ENCODE measurements at places on chromosomes 7 and 10.

DNA sequence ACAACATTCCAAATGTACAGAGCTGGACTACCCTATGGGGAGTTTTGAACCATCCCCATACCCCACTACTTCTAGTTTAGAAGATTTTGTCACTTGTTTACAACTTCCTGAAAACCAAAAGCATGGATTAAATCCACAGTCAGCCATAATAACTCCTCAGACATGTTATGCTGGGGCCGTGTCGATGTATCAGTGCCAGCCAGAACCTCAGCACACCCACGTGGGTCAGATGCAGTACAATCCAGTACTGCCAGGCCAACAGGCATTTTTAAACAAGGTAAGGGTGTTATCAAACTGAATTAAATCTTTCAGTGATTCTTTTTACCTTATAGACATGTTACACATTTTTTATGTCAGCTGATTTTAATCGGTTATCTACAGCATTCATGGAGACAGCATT, 41.5 kb downstream of the AHR start:
- DNase-seq = no peak

GRCh38 chr10:110353244-110354119, 48.8 kb upstream of the SMNDC1 start:
- peak; percentile 99 for DNase-seq

DNA sequence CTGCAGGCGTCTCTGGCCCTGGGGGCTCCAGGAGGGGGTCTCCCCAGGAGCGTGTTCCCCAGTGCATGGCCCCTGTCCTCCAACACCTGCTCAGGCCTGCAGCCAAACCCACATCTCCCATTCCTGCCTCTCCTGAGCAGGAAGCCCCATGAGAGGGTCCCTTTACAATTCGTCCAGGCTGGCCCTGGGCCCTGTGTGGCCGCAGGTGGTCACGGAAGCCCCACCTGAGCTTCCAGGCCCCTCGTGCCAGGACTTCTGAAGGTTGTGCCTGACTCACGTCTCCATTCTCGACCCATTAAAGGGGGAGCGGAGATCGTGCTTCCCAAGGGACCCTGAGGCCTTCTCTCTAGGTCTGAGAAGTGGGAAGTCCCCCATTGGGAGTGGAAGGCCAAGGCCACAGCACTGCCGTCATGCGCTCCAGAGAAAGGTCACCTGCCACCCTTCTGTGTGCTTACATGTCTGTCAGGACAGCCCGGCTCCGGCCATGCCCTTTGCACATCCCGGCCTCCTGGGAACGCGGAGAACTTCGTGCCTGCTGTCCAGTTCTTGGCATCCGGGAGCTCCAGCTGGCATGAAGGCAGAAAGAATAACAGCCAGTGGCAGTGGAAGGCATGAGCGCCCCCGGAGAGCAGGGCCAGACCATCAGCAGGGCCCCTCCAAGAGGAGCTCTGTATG, 382.3 kb downstream of the DNAJB6 start:
- no peak for DNase-seq

GRCh38 chr7:121480566-121481335, 84.6 kb upstream of the FAM3C start:
- DNase-seq = no peak

- no peak for DNase-seq
These were observed 2.2 kb downstream of the FGFR2 start for GRCh38 chr10:121595806-121596688.

GRCh38 chr10:99534939-99535763, 2.4 kb downstream of the NKX2-3 start:
- DNase-seq = no peak

- peak; percentile 25 for DNase-seq
These were observed 11.4 kb downstream of the C10orf53 start for GRCh38 chr10:49690698-49691356.

DNA sequence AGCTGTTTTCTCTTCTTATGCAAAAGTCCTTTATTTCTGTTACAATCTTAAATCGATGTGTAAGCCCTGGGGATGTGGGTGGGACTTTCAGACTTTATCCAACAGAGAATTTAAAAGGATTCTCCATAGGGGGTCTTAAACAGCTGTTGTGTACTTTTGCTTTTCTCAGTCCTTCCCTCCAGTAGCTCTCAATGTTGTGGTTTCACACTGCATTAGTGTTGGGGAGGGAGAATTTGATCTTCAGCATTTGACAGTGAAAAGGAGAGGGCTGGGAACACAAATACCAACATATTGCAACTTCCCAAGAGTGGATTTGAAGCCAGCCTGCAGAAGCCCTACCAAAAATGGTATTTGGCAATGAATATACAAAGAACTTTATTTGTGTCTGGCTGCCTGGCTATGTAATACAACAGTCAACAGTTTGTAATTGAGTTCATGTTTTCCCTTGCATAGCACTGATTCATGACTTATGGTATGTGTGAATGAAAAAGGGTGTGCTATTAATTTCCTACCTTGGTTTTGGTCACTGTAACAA, 80.1 kb upstream of the CAPZA2 start:
- DNase-seq = peak; percentile 48

- no peak for DNase-seq
These were observed 5.2 kb downstream of the CLIP2 start for GRCh38 chr7:74294191-74294998.

DNA sequence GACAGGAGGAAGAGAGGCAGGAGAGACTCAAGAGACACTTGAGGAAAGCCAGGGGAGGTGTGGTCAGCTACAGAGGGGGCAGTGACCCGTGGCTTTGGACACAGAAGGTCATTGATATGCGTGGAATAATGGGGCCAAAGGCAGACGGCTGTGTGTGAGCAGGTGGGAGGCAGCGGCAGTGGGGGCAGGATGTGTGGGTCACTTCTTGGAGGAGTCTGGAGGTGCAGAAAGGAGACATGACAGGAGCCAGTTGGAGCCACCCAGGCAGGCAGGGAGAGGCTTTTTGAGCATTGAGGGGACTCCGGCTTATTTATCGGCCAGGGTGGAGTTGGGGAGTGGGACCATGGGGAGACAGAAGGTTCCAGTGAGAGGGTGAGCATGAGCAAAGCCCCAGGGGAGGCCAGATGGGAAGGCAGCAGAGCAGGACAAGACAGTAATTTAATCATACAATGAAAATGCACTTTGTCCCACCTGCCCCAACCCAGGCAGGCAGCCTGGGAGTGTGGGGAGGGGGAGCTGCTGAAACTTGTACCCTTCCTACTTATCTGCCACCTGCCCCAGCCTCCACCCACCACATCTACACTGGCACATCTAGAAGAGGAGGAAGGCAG, 5.0 kb downstream of the LDB3 start:
- no peak for DNase-seq

GRCh38 chr10:13099144-13099665, 758 bp upstream of the OPTN start:
- DNase-seq = peak; percentile 57

GRCh38 chr7:94042381-94042780, 38.2 kb upstream of the BET1 start:
- DNase-seq = no peak

- DNase-seq = no peak
These were observed 69.4 kb downstream of the KIAA1217 start for GRCh38 chr10:24278176-24278889.

GRCh38 chr7:158742065-158742821, 37.6 kb upstream of the NCAPG2 start:
- no peak for DNase-seq

DNA sequence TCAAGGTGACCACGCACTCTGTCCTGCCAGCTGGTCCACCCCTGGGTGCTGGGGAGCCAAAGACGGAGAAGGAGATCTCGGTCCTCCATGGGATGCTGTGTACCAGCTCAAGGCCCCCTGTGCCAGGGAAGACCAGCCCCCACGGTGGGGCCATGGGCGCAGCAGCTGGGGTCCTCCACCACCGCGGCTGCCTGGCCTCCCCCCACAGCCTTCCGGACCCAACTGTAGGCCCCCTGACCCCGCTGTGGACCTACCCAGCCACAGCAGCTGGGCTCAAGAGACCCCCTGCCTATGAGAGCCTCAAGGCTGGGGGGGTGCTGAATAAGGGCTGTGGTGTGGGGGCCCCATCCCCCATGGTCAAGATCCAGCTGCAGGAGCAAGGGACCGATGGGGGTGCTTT, 5.4 kb downstream of the NYAP1 start:
- no peak for DNase-seq

GRCh38 chr7:50371551-50372021, 67.1 kb downstream of the IKZF1 start:
- no peak for DNase-seq

GRCh38 chr7:28530175-28530802, 118.0 kb downstream of the CREB5 start:
- DNase-seq = peak; percentile 60

DNA sequence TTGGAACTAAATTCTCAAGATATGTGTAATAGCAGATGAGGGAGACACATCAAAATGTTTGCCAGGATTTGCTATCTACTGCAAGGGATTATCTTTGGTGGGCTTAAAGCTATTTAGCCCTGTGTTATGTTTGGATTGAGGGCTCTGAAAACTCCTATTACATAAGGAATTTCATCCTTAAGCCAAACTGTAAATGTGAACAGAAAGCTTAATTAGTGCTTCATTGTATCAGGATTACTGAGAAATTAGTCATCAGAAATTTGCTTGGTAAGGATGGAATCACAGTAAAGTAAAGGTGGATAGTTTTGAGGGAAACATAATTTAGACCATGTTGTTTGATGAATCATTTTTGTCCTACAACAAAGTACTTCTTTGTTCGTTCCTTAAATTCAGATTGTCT, 8.3 kb downstream of the ANKRD7 start:
- no peak for DNase-seq

- DNase-seq = peak; percentile 60
These were observed 2.2 kb downstream of the DNAJC30 start for GRCh38 chr7:73681031-73681430.

DNA sequence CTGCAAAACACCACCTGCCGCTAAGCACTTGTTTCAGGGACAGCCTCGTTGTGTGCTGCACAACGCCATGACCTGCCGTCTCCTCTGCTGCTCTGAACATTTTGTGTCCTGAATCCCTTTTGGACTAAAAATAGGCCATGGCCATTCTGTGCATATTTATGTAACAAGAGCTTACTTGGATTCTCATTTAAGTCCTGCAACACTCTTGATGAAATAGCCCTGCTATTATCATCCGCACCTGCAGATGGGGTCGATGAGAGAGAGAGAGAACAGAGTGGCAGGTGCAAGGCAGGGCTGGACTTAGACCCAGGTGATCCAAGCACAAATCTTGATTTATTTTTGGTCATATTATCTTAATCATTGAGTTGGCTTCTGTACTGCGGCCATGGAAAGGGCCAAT, 121.2 kb upstream of the PRKCQ start:
- DNase-seq = no peak

DNA sequence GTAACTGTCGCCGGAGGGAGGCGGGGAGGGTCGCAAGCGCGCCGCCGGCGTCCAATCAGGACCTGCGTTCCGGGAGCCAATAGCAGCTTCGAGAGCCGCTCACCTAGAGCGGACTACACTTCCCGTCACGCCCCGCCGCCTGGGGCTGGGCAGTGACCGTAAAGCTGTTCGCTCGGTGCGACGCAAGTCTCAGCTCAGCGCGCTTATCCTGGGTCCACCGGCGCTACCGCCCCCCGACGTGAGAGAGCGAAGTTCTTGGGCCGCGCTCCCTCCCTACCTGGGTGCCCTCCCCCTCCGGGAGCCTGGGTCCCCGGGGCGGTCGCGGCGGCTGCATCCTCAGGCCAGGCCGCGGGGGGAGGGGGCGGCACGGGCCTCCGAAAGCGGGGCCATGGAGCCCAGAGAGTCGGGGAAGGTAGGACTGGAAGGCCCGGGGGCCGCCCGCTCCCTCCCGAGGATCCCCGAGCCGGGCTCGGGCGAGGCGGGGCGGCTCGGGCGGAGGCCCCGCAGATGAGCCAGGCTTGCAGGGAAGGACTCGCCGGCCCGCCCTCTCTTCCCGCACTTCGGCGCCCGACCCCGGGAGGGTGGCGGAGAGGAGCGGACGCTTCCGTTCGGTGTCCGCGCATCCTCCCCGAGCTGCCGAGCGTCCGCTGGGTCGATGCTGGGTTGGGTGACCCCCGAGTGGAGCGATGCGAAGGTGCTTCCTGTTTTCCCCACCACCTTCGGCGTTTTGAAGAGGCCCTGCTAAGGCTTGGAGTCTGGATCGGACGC, at the start of gene ZNF862:
ZNF862 (plus strand) TSS at position 152 of the 768 bp plus-strand sequence; CDS start at position 389, 237 bp downstream.
- peak; percentile 97 for DNase-seq

- DNase-seq = peak; percentile 48
These were observed 14.2 kb downstream of the TFAM start for GRCh38 chr10:58399410-58399809.

GRCh38 chr10:122126763-122127659, 138.0 kb downstream of the TACC2 start:
- peak; percentile 97 for DNase-seq

DNA sequence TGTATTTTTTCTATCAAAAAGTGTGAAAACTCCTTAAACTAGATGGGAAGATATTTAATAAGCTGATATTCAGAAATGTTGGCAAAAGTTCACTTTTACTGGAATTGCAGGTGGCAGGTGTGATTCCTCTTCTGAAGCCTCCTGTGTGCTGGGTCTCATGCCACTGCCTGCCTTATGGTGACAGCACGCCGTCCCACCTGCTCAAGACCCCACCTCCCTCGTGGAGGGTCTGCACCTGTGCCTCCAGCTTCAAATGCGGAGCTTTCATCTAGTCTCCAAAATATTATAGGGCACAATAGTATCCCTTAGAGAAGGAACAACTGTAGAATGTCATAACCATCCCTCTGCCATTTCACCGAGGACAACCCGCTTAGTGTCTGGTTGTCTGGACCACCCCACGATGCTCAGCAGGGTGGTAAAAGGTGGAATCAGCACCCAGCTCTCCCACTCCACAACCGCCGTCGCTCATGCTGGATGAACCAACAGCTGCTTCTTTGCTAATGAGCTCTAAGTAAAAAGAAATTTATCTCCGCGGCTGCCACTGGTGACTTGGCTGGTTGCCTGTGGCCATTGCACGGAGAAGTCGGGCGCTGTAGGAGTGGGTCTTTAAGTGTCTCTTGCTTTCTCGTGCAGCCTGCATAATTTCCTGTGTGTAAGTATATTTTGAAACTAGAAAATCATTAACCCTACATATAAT, 119.3 kb upstream of the TCERG1L start:
- DNase-seq = no peak

DNA sequence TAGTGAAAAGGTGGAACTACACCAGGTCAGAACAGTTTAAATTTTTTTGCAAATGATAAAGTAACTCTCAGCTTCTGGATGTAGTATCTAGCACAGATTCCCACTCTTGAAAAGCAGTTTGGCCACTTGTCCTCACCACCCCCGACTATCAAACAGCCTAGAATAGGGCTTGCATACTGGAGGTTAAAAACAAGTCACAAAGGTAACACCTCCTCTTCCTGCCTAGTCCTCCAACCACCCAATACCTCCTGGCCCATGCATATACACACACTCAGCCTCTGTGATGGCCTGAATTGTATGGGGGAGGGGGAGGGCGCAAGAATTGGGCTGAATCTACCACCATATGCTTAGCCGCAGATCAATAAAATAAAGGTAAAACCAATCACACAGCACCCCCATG, 5.7 kb downstream of the SKAP2 start:
- no peak for DNase-seq

GRCh38 chr10:127801302-127801701, 64.3 kb downstream of the FOXI2 start:
- no peak for DNase-seq

Measured in IMR-90 (cell line).